Endothelial cell of coronary artery (primary cell): ENCODE measurements at places on chromosomes 13 and 19. TPM values are rescaled to one million over a fixed set of nuclear protein-coding genes. Genes with fewer than 3 reads are reported as not detected.

The CD70 gene
- total RNA-seq = not detected in 2 replicates

The SOX21 gene
- not detected in 2 replicates for total RNA-seq

The DCT gene
- not detected in 2 replicates for total RNA-seq

The NBEA gene
- total RNA-seq = 4.6 and 5.0 TPM in 2 replicates

The DIAPH3 gene
- total RNA-seq = 7.1 and 9.1 TPM in 2 replicates

The PRSS57 gene
- not detected in 2 replicates for total RNA-seq

The SIGLEC8 gene
- total RNA-seq = not detected in 2 replicates
